ENCODE measurements at places on chromosomes 3 and 15. TPM values are rescaled to one million over a fixed set of nuclear protein-coding genes. Genes with fewer than 3 reads are reported as not detected.
A peak's percentile ranks its signal among the peaks of the same experiment; 100 is the strongest.

Gene HHLA2
- total RNA-seq = not detected

DNA sequence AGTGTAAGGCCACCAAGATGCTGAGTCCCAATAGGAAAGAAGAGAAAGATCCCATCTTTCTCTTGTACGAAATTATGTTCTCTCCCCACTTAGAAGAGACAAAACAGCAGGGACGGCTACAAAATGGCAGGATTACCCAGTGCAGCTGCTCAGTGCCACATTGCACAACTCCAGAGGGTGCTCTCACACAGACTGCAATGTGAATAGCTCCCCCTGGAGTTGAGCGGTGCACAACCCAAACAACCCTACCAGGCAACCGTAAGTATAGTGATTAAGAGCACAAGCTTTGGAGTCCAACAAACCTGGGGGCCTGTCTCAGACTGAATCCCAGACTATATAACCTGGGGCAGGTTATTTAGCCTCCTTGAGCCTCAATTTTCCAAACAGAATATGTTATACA lies 3.1 kb upstream of the BHLHE40 start:
- DNase-seq = peak; percentile 61

- DNase-seq = no peak
Observed at GRCh38 chr3:15276028-15276724, 56.2 kb downstream of the SH3BP5 start.

- no peak for DNase-seq
Observed at GRCh38 chr3:183743231-183743630, 45.6 kb downstream of the YEATS2 start.

GRCh38 chr3:101942356-101942755 lies 93.0 kb downstream of the NFKBIZ start:
- DNase-seq = no peak

Gene ZNF609
- total RNA-seq = 7.5 TPM

DNA sequence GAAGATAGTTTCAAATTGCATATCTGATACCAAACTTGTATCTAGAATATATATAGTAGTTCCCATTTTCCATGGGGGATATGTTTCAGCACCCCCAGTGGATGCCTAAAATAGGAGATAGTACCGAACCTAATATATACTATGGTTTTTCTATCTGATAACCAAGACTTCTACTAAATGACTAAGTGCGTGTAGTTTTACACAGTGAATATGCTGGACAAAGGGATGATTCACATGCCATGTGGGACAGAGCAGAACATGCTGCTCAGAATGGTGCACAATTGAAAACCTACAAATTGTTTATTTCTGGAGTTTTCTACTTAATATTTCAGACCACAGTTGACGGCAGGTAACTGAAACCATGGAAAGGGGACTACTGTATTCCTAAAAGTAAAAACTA lies 73.4 kb upstream of the TP63 start:
- no peak for DNase-seq

DNA sequence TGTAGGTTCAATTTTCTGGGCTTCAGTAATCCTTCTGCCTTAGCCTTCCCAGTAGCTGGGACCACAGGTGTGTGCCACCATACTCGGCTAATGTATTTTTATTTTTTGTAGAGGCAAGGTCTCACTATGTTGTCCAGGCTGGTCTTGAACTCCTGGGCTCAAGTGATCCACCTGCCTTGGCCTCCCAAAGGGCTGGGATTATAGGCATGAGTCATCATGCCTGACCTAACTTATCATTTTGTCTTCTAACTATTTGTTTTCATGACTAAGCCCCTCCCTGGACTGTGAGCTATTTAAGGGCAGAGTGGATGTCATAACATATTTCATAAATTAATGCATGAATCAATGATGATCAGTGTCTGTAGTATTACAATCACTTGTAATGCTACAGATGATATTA lies 56.1 kb upstream of the PIAS1 start:
- DNase-seq = no peak

DNA sequence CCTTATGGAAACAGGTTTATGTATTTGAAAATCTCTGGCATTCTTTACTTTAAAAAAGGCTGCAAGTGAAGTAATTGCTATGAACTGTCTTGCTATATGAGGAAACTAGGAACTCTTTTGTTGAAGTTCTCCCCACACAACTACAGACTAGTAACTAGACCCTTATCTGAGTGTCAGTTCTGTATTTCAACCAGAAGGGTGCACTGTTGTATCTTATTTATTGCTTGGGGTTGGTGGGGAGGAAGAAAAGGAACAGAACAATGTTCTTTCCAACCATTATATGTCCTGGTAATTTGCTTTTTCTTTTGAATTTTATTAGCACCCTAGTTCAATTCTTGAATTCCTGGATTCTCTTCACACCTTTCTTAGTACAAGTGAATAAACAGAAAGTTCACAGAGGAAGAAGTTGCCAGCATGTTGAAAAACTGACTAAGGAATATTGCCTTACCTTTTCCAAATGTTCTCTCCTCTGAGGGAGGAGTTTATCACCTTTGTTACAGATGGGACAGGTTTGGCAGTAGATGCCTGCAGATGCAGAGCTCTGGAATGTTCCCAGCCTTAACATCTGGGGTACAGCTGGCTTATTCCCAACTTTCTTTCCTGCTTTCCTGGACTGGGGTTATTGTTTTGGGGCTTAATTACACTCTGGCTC lies 162.4 kb upstream of the CFAP20DC start:
- DNase-seq = peak; percentile 64

- DNase-seq = no peak
Observed at GRCh38 chr3:125670352-125670751, 75.1 kb upstream of the OSBPL11 start.

Gene SLCO2A1
- total RNA-seq = not detected

DNA sequence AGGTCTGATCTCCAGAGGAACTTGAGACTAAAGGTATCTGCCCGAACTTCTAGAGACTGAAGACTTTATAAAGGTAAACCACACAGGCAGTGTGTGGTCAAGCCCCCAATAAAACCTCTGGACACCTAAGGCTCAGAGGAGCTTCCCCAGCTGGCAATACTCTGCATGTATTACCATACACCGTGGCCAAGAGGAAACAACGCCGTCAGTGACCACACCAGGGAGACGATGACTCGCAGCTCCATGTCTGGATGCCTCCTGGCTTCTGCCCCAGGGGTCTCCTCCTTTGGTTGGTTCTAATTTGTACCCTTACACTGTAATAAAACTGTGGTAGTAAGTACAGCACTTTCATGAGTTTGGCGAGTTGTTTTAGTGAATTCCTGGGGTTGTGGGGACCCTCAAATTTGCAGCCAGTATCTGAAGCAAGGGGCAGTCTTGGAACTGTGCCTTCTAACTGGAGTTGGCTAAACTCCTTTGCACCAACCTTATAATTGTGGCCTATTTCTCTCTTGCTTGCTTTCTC lies 32.1 kb upstream of the BCL2L10 start:
- DNase-seq = no peak

- DNase-seq = no peak
Observed at GRCh38 chr3:161187046-161187445, 34.1 kb upstream of the NMD3 start.

Gene KIAA1143
- 3.2 TPM for total RNA-seq

GRCh38 chr3:136535906-136536305 lies 216.3 kb downstream of the STAG1 start:
- DNase-seq = no peak

Gene SLC28A2
- total RNA-seq = not detected

- no peak for DNase-seq
Observed at GRCh38 chr3:38190481-38190881, 25.1 kb downstream of the OXSR1 start.

- no peak for DNase-seq
Observed at GRCh38 chr15:77416148-77416455, 3.8 kb downstream of the PEAK1 start.

DNA sequence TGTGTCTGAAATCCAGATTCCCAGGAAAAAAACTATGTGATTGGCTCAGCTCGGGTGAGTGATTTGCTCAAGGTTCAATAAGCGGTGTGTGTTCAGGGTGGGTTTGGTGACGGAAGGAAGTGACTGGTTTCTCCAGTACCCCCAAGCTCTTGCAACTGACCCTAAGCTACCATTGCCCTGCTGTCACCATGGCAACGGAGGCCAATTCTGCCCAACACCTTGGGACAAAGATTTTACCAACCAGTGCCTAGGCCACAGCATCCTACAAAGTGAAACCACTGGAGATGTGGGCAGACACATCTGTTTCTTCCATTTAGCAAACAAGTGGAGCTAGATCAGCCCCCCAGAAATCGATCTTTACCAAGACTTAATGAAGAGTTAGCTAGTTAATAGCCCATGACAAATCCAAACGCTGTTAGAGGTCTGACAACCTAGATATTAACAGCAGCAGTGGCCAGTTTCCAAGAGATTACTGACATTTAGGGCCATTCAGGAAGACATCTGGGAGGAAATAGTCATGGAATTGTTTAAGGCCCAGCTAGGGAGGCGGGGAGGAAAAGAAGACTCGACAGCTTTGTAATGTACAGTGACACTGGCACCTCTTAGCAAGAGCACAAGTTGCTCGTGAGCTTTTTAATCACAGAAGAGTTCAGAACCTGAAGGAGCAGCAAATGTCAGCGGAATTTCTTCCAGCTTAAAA lies 195.9 kb downstream of the SLCO3A1 start:
- DNase-seq = no peak

Gene CA12
- total RNA-seq = 194 TPM

- DNase-seq = no peak
Observed at GRCh38 chr3:143442814-143443447, 323.4 kb downstream of the CHST2 start.

Gene POPDC2
- total RNA-seq = not detected

DNA sequence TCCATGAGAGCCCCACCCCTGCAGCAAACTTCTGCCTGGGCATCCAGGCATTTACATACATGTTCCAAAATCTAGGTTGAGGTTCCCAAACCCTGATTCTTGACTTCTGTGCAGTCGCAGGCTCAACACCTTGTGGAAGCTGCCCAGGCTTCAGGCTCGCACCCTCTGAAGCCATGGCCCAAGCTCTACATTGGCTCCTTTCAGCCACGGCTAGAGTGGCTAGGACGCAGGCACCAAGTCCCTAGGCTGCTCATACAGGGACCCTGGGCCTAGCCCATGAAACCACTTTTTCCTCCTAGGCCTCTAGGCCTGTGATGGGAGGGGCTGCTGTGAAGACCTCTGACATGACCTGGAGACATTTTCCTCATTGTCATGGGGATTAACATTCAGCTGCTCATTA lies 172.8 kb upstream of the SATB1 start:
- DNase-seq = no peak

GRCh38 chr3:10745392-10745791 lies 70.6 kb upstream of the SLC6A11 start:
- no peak for DNase-seq

- DNase-seq = no peak
Observed at GRCh38 chr3:126021224-126021623, 52.2 kb downstream of the ROPN1B start.

Gene CHRM5
- total RNA-seq = not detected

Gene ZPLD1
- not detected for total RNA-seq

DNA sequence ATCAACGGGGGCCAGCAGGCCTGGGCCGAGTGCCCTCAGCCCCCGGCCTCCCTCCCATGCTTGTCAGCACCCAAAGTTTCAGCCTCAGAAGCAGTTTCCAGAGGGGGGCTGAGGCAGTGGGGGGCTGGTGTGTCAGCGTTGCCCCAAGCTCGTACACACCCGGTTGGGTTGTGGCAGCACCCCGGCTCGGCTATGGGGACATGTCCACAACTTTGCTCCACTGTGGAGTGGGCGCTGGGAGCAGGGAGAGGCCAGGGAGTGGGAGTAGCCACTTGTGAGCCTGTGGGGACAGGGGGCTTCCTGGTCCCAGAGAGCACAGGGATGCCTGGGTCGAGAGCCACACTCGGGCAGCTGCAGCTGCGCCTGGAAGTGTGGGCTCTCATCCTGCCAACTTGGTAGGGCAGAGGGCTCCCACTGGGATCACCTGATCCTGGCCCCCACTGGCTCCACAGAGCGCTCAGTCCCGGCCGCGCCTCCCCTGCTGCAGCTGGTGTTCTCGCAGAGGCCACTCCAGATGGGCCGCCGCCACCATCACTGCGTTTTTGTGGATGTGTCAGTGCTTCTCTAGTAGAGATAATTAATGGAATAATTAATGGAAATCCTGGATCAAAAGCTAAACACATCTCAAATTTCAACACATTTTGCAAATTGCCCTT lies 75.1 kb downstream of the NR1D2 start:
- DNase-seq = no peak

All from Caki2 (cell line).